Hematopoietic multipotent progenitor cell treated with erythropoietin and hydrocortisone succinate and interleukin-3 and kit ligand, for 6 days (in vitro differentiated cells): ENCODE measurements at places on chromosomes 7 and 10.

GRCh38 chr7:138546064-138546619 is 86.1 kb downstream of the TRIM24 start:
- no peak for DNase-seq

DNA sequence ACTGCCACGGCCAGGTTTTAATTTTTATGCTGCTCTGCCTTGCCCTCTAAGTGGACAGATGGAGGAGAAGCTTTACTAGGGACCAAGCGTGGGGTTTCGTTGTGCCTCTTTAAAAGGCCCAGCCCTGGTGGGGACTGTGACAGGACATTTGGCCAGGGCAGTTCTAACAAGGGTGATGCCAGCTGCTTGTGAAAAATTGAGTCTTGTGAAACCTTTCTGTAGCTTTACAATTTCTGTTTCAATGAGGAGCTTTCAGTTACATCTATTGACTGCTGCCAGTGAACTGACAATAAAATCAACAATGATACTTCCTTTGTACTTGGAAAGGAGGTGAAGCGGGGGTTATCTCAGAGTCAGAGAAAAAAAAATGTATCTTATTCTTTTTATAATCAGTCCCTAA is 233.1 kb upstream of the CSTF2T start:
- DNase-seq = no peak

- DNase-seq = no peak
Measured at GRCh38 chr10:90326498-90327267, 531.2 kb downstream of the HTR7 start.

- no peak for DNase-seq
Measured at GRCh38 chr7:55048221-55048859, 29.5 kb downstream of the EGFR start.

GRCh38 chr10:110307805-110308204 is 3.1 kb upstream of the SMNDC1 start:
- no peak for DNase-seq

GRCh38 chr7:2092279-2092678 is 140.5 kb downstream of the MAD1L1 start:
- DNase-seq = no peak

DNA sequence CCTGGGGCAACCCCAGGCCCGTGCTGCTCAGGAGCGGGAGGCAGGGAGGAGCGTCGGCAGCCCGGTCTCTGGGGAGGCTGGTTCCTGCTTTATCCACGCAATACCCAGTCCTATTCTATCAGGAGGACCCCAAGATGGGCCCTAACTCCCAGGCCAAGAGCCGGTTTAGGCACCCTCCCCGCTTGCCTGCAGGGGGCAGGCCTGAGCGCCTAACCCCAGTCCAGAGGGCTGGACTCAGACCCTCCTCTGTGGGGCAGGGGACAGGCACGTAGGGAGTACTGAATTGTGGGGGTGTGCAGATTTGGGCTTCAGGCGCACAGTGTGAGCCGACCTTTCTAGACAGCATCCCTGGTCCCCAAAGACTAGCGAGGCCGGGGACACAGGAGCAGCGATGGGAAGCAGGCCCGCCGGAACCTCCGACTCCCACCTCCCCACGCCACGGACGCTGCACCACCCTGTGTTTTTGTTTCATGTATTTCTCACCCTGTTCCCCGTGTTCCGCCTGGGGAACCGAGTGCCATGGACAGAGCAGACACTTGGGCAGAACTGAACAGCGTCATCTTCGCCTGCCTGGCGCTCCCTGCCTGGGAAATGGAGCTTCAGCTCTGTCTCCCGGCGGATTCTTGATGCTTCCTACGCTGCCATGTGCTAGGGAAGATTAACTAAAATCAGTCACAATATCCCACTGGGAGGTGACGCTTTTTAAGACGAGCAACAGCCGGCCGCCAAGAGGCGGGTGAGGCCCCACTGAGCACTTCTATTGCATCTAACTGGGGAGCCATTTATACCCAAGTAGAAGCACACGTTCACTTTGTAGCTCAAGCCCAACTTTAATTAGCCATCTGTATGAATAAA is 5.3 kb downstream of the NUDT1 start:
- peak; percentile 50 for DNase-seq

GRCh38 chr7:13851736-13852135 is 137.7 kb downstream of the ETV1 start:
- DNase-seq = no peak

GRCh38 chr10:52353960-52354394 is 39.9 kb downstream of the DKK1 start:
- no peak for DNase-seq

- no peak for DNase-seq
Measured at GRCh38 chr7:83001362-83002040, 161.2 kb downstream of the PCLO start.
